ENCODE measurements at places on chromosomes 11 and 22.

DNA sequence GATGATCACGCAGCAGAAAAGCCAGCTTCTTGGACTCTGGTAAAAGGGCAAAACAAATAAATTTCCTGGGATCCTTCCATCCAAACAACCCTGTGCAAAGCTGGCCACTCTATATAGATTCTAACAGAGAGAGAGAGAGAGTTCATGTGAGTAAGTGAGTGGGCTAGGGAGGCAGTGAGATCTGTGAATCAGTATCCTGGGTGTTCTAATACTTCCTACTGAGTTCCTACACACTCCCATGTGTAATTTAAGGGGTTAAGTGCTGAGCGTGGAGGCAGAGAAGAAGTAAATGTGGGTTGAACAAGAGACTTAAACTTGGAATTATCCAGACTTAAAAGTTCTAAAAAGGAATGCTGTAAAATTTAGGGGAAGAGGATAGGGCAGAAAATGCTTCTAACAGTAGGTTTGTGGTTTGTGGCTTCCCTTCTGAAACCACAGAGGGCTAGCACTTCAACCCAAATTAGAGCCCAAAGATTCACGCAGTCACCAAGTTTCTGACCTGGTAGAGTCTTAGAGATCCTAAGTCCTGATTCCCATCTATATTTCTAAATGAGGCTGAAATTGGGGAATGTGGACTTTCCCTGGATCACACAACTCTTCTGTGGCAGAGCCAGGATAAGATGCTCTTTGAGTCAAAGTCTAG is 413.9 kb downstream of the TENM4 start:
- DNase-seq, result no peak

DNA sequence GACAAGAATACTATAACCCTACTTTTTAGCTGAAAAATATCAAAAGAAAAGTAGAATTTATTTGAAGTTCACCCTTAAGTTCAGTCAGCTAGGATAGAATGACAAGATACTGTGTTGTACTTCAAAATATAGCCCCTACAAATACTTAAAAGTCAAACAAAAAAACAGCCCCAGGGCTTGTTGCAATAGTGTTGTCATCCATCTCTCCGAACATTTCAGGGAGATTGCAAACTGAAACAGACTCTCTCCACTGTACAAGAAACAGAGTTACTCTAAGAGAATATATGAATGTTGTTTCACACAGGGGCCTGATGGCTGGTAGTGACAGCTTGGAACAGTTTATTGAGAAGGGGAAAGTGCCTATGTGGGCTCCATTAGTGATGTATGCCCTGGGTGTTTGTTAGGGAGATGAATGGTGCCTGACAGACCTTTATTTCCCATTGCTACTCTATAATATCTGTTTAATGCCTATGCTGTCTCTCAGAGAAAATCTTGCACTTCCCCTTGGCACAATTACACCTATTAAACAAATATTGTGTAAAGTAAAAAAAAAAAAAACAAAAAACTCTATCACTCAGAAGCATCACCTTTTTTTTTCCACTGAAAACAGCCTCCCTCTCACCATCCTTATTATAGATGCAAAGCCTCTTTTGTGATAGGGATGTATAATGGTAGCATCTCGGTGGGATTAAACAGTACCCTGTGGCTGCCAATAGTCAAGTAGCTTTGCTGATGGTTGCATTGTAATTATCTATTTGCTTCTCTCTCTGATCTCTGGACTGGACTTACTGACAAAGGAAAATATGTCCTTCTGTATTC is 506.3 kb upstream of the LUZP2 start:
- no peak for DNase-seq

DNA sequence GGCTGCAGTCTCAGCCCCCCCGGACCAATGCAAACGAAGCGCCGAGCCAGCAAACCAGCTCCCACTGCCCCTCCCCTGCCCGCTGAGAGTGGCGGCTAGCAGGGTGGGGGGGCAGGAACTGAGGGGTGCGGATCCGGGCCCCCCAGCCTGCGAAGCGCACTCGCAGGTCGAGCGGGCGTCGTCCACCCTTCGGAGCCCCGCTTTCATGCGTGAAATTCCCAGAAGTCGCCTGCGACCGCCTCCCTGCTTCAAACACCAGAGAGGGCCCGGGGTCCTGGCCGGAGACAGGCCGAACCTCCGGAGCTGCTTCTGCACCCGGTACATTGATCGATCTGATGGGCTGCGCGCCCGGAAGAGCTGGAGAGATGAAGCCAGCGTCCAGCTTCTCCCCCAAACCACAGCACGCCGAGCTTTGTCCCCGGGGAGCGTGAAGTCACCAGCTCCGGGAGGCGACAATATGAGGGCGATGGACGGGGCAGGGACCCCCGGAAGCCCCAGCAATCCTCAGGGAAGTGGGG is 646 bp upstream of the PATZ1 start:
- peak; percentile 39 for DNase-seq

GRCh38 chr11:2725368-2726300 is 25.8 kb upstream of the KCNQ1OT1 start:
- DNase-seq, result no peak
